ENCODE measurements at places on chromosomes 3 and 15.

- DNase-seq: peak; percentile 10
Observed at GRCh38 chr3:197404030-197404429, 105.6 kb upstream of the DLG1 start.

GRCh38 chr3:160470181-160470580 is 20.6 kb upstream of the TRIM59 start:
- no peak for DNase-seq

DNA sequence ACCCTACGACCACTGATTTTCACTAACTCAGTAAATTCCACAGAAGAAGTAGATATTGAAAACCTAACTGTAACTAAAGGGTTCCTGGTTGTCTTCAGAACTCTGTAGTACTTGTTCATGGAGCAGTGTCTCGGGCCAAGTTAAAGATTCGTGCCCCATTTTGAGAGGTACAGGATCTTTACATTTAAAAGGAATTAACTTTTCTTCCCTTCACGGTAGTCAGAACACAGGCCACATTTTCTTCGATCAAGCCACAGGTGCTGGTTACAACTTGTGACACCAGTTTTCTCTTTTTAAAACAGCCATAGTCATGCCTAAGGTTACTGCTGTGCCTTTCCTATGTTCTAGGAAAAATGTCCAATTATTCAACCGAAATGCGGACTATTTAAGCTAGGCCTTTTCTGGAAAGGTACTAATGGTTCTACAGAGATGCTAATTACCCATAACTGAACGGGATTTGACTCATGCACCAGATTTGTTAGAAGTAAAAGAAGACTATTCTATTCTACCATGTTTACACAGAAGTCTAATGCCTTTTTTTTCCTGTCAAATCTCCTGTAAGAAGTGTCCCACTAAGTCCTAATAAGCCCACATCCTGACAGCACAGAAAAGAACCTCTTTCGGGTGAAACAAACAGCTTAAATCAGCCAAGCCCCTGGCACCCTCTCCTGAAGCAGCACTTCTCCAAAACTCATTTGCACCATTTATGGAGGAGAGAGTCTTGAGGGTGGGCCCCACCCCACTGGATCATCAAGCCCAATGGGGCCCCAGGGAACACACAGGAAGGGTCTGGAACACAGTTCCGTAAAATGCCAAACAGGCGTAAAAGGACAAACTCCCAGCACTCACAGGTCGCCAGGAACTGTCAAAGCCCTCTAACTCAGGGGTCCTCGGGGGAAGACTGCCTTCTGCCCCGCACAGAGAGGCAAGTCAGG is 1.9 kb downstream of the LRIG1 start:
- DNase-seq: no peak

DNA sequence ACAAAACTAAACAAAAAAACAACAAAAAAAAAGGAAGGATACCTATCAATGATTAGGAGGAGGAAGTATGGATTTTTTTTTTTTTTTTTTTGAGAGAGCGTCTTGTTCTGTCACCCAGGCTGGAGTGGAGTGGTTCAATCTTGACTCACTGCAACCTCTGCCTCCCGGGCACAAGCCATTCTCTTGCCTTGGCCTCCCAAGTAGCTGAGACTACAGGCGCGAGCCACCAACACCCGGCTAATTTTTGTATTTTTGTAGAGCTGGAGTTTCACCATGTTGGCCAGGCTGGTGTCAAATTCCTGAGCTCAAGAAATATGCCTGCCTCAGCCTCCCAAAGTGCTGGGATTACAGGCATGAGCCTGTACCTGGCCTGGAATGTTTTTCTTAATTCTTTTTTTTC is 195.8 kb downstream of the CBLB start:
- no peak for DNase-seq

GRCh38 chr3:31408720-31409119 is 124.0 kb upstream of the STT3B start:
- no peak for DNase-seq

DNA sequence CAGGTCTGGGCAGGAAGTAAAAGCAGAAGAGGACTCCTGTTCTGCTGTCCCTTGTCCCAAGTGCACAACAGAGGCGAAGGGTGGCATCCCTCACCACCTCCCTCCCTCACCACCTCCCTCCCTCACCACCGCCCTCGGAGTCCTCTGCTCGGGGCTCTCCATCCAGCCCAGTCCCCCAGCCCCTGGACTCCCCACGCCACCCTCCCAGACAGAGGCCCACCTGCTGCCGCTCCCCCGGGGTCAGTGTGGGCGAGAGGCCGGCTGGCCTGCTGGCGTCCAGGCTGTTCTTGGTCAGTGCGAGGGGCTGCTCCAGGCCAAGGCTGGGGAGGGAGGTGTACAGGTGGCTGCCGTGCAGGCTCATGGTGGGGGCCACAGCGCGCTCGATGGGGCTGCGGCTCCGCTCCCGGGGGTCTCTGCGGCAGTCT is 79.1 kb downstream of the VGLL4 start:
- peak; percentile 28 for DNase-seq

DNA sequence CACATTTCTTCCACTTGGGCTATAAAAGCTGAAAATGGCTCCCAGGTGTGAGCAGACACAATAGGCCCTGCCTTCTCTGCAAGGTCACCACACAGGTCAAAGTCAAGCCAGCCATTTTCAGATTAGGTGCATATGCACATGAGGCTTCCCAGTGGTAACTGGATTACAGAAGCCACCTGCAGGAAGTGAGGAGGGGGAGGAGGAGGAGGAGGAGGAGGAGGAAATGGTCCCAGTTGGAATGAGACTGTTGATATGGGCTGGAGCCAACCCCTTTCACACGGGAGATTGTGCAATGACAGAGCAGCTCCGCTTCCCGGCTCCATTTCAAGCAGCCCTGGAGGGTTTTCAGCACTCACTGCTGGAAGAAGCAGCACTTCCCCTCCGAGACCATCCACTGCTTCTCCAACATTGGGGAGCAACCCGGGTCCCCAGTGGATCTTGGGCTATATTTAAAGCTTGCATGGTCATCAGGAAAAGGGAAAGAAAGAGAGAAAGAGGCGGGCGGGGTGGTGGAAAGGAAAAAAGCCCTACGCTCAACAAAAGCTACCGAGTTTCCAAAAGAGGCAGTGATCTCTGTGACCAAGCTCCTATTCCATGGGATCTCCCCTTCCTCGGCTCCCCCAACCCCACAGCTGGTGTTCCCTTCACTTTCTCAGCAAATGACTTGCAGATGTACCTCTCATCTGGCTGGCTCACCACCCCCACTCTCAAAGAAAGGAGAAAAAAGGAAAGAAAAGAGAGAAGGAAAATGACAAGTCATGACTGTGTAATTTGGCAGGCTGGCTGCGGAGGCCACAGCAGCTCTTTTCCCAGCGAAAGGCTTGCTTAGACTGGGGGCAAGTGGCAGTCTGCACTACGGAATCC is 58.3 kb downstream of the LRIG1 start:
- DNase-seq: no peak

- DNase-seq: no peak
Observed at GRCh38 chr3:52570076-52570475, 33.7 kb downstream of the UQCC5 start.

DNA sequence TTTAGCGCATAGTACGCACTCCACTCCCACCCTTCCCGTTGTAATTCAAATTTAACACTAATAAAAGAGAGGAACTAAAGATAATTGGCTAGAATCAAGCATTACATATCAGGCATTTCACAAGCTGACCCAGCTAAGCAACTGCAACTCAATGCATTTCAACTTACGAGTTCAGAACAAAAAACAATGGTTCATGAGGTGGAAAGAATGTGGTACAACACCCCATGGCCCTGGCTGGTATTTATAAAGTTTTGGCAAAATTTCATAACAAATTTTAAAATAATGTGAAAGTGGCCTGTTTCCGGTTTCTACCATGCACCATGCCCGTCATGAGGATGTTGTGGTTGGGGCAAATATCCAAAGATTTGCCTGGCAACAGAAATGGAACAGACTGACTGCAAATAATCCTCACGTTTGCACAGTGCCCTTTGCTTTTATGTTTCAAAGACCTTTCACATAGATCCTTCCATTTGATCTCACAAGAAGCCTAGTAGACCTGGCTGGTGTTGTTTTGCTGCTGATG is 455.3 kb upstream of the NR2F2 start:
- no peak for DNase-seq

DNA sequence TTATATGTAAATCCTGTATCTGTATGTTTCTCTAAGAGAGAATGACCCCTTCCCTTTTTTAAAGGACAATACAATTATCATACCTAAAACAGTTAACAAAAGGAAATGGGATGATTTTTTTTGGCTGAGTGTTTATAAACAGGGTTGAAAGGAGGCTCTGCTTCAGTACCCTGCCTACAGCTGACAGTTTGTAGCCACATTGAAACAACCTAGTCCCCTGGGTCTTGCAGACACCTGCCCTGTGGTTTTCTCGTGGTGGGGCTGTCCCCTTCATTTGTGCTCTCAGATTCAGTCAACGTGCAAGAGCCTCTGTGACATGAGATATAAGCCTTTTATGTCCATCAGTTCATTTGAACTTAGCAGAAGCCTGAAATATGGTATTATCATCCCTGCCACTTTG is 2.3 kb upstream of the HMCES start:
- DNase-seq: no peak

DNA sequence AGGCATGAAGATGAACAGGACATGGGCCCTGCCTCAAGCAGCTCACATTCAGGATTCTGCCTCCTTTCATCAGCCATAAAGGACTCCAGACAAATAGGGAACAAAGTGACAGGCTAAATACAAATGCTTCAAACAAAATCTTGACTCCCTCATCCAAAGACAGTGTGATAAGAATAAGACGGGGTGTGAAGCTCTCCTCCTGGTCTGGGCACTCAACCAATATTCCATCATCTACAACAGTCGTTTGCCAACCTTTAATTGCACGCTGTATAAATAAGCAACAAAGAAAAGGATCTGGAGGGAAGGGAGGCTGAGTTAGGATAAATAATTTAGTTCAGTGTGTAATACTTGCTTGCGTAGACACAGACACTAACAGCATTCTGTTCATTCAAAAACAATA is 5.4 kb downstream of the CCDC54 start:
- no peak for DNase-seq

GRCh38 chr3:65915477-65915876 is 123.2 kb downstream of the MAGI1 start:
- no peak for DNase-seq

DNA sequence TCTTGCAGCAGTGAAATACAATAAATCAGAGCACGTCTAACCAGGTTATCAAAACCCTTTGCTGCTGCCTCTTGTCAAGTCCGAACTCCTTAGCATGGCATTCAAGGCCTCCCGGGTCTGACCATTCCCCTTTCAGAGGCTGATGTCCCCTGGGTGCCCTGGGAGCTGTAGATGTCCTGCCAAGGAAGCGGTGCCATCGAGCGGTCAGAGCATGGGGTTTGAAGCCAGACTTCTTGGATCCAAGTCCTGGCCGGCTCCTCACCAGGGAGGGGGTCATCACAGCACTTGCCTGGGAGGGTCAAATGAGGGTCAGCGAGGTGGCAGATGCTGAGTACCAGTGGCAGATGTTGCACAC is 496 bp downstream of the TF start:
- DNase-seq: no peak

DNA sequence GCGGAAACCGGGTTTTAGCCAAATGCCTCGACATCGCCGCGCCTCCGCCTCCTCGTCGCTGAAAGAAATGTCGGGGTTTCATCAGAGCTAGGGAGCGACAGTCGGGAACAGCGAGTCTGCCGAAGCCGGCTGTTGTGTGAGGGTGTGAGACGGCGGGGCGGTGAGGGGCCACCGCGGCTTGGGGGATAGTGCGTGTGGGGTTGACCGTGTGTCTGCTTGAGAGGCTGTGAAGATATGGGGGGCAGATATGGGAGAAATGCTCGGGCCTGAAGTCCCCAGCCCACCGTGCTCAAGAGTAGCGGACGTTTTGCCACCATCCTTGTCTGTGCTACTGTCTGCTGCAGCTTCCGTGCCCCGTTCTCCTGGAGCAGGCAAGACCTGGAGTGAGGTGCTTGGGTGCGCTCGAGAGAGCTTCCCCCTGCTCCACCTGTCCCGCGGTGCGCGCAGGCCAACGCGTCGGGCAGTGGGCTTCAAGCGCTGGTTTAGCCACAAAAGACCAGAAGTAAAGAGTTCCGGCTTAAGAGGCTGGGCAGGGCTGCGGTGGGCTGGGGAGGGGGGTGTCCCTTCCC is 716 bp upstream of the ISLR2 start:
- no peak for DNase-seq
